Aorta (tissue), 5 donors: ENCODE measurements at places on chromosomes 7 and 10. TPM values are rescaled to one million over a fixed set of nuclear protein-coding genes. Genes with fewer than 3 reads are reported as not detected.

PCDH15 gene
- not detected for polyA plus RNA-seq

- no peak for DNase-seq
Measured at GRCh38 chr10:76959111-76959510, 678.5 kb downstream of the KCNMA1 start.

DNA sequence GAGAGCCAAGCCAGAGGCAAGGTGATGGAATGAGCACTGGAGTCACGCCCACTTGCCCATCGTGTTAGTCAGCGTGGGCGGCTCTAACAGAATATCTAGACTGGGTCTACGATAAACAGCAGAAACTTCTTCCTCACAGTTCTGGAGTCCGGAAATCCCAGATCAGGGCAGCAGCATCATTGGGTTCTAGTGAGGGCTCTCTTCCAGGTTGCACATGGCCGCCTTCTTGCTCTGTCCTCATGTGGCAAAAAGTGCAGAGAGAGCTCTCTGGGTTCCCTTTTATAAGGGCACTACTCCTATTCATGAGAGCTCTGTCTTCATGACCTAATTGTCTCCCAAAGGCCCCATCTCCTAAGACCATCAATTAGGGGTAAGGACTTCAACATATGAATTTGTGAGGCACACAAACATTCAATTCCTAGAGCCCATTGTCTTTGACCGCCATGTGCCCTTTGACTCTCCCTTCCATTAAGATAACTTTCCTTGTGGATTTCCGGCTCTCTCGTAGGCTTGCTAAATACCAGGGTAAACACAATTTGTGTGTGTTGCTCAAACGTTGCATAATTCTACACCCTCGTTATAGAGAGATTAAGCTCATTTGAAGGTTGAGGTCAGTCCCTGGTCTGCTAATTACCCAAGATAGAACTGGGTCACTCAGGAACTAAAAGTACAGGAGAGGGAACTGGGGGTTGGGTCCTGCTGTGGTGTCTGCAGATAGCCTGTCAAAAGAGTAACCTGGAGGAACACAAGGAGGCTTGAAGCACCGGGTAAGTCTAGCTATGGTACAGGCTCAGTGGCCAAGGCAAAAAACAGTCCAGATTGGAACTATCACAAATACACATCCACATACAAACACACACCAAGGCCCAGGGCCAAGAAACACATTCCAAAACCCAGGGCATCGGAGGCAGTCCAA lies 28.7 kb upstream of the USP6NL start:
- no peak for DNase-seq

PDE1C gene
- 2.6 TPM for polyA plus RNA-seq

DNA sequence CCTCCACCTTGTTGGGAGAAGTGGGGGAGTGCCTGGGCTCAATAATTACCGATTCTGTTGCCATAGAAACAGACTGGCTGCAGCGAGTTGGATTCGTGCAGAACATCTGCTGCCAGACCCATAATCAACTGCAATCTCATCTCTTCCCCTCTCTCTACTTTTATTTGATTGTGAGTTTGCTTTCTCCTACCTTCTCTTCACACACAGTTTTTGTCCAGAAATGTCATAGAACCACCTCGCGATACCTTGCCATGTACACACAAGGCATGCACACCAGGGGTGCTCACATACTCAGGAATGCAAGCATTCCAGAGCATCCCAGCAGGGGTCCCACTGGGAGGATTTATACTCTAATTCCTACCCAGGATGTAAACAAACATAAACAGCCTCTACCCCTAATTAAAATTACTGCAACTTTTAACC lies 262.2 kb upstream of the AOAH start:
- no peak for DNase-seq

CH25H gene
- 1.0 TPM for polyA plus RNA-seq

GRCh38 chr7:716636-717035 lies 9.9 kb upstream of the DNAAF5 start:
- DNase-seq = no peak

DNA sequence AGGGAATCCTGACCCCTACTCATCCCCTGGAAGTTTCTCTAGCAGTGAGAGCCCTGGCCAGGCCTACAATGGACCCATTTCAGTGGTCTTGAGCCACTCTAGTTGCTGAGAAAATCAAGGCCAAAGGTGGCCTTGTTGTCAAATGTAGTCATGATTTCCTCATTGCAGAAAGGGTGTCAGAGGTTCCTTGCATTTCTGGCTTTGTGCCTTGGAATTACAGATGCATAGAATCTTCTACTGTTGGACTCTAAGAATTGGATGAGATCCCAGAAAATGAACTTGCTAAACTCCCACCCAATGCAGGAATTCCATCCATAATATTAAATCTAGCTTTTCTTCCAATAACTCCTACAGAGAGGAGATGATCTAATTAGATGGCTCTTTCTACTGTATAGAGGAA lies 12.2 kb downstream of the CPA2 start:
- no peak for DNase-seq

AP1S1 gene
- 16.8 TPM for polyA plus RNA-seq

RBM20 gene
- 2.9 TPM for polyA plus RNA-seq

GRCh38 chr7:5755704-5756504 lies 25.6 kb downstream of the RNF216 start:
- DNase-seq = no peak

PAX2 gene
- polyA plus RNA-seq = not detected

CALHM2 gene
- polyA plus RNA-seq = 90.4 TPM

DNA sequence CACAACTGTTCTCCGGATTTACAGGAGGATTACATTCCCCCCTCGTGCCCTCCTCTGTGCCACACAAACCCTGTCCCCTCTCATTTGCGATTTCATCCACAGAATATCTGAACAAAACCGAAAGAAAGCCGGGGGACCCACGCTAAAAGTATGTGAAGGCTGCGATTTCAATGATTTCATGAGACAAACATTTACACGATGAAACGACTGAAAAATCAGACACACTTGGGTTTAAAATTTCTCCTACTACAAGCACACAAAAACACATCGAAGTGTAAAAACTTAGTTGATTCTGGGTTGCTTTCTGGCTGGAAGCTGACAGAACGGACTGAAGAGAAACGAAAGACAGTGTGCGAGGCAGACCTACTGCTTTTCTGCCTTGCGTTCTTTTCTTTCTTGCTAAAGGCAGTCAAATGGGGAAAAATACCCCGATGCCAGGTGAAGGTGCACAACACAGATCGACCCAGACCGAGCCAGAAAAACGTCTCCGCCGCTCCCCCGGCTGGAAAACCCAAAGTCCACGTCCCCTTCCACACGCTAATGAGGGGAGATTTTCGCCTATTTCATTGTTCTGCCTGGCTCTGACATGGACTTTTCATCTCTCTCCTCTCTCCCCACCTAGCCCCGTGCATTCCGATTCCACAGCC lies 1.2 kb downstream of the HIPK2 start:
- DNase-seq = no peak

CCDC172 gene
- polyA plus RNA-seq = not detected

GRCh38 chr7:135466442-135467206 lies 43.3 kb downstream of the CNOT4 start:
- no peak for DNase-seq

GRCh38 chr10:76001019-76001418 lies 569.6 kb downstream of the LRMDA start:
- DNase-seq = no peak

DNA sequence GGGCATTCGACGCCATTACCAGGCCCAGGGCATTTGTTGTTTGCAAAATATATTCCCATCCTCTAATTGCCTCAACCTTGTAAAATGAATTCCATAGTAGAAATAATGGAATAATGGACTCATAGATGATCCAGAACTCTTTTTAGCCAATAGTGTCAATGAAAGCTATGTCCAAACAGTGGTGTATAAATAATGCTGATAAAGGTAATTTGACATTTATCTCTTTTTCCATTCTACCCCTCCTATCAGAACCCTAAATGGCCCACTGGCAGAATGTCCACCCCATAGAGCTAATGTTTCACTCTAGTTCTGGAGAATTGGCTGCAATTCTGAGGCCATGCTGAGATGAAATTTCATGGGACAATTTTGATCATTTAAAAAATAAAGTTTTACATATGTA lies 76.4 kb upstream of the DLX6 start:
- DNase-seq = no peak

DNA sequence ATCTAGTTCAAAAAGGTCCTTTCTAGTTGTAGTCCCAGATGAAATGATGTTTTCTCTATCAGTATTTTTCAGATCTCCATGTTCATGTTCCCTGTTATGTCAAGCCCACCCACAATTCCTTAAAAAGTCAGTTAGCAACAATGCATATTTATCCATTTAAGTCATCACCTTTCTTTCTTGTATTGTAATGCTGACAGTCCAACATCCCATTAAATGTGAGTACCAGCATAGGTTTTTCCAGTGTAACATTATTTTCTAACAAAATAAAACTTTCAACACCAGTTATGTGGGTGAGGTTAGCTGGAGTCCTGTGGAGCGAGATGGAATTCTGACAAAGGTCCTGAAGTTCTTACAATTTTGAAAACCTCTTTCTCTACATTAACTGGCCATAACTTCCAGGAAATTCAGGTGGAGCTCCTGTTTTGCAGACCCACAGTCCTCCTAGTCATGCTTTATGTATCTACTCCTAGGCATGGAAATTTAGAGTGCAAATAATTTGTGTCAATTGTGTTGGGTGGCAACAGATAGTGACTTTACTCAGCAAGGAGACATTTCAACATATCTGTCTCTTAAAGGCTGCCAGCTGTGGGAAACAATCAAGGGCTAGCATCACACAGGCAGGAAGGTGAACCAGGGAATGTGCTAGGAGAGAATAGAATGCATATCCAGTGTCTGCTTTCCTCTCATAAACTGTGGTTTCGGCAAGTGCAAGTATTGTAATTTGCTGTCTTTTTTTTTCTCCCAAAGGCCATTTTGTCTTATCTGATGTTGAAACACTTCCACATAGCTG lies 162.6 kb downstream of the MTERF1 start:
- DNase-seq = no peak

- no peak for DNase-seq
Measured at GRCh38 chr10:71081229-71081560, 131.2 kb upstream of the UNC5B start.

GRCh38 chr10:91416339-91416855 lies 6.3 kb downstream of the HECTD2 start:
- no peak for DNase-seq

DNA sequence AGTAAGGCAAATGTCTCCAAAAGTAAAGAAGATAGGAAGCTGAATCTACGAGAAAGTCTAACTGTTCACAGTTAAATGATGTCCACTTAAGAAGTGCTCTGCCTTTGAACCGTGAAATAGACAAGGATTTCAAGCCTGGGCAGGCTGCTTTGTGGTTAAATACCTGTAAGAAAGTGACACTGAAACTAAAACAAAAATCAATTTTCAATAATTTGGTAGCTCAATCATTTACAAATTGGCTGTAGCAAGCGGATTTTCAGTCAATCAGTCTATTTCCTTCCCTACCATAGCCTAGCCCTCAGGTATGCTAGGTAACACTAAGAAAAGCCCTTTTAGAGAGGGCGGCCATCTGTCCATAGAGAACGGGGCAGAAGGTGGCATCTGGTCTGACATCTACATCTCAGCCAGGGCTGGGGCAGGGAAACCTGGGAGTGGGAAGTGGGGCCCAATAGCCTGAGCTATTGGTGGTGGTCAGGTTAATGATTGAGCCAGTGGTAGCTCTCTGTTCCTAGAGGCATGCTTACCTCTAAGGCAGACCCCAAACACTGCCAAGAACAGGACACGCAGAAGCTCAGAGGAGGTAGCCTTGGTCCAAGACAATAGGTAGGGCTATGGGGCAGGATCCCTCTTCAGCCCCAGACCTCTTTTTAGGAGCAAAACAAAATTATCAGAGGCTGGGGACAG lies 223.2 kb downstream of the CCSER2 start:
- DNase-seq = no peak

LIPF gene
- polyA plus RNA-seq = 6.1 TPM

GRCh38 chr10:48983648-48984351 lies 44.2 kb upstream of the LRRC18 start:
- DNase-seq = no peak

ADK gene
- polyA plus RNA-seq = 17.8 TPM

DNA sequence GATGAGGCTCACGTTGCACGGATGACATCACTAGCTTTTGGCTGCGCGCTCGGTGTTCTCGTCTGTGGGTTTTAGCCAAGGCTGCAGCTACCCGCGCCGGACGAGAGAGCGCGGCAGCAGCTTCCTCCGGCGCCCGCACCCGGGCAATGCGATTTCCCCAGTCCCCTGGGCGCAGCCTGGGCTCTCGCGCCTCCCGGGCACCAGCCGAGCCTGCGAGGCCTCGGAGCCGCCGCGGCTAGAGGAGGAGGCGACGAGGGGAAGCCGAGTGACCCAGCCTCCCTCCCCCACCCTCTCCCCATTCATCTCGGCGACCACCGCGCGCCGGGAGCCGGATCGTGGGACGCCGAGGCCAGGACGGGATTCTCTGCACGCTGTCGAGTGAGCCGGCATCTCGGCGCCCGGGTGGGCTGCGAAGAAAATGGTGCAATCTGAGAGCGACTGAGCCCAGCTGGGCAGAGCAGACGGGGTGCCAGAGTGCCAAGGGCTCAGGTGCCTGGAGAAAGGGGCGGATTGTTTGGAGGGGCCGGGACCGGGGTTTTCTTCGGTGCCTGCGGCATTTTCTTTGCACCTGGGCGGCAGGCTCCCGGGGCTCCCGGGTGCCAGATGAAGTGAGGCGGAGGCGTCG lies 1.2 kb upstream of the TMEM178B start:
- peak; percentile 79 for DNase-seq

PPP3CB gene
- polyA plus RNA-seq = 39.7 TPM

DNA sequence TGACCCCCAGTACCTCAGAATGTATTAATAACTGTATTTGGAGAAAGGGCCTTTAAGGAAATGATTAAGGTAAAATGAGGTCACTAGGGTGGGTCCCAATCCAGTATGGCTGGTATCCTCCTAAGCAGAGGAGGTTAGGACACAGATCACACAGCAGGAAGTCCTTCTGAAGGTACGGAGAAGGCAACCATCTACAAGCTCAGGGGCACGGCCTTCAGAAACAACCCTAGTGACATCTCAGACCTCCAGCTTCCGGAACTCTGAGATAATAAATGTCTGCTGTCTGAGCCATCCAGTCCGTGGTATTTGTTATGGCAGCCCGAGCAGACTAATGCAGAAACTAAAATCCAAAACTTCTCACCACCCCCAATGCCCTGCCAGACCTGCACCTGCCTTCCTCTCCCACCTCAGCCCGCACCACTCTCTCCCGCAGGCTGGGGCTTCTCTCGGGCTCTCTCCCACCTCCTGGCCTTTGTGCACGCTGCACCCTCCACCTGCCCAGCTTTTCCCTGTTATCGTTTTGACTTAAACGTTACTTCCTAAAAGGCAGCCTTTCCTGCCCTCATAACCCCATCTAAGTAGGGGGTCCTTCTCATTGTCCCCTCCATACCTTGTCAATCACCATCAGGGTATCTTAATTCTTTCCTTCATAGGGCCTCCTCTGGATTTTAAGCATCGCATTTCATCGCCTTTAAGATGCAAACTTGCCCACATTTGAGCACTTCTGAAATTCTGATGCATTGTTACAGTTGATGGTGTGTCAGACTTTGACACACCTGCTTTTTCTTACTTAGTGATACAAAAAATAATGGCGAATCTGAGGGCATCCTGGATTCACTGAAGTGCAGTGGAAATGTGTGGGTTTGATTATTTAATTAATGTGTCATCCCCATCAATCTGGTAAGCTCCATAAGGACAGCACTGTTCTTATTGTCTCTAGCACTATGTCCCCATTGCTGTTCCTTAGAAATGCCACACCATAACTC lies 32.2 kb upstream of the AQP1 start:
- DNase-seq = no peak

- no peak for DNase-seq
Measured at GRCh38 chr10:59012839-59013238, 163.6 kb upstream of the PHYHIPL start.

HOXA13 gene
- polyA plus RNA-seq = 0.38 TPM

GRCh38 chr7:15086131-15086611 lies 183.6 kb upstream of the DGKB start:
- DNase-seq = no peak

GRCh38 chr7:98869027-98869596 lies 702 bp downstream of the TMEM130 start:
- peak; percentile 77 for DNase-seq

- no peak for DNase-seq
Measured at GRCh38 chr7:30238721-30239441, 45.5 kb upstream of the ZNRF2 start.
